T-helper 1 cell (primary cell): ENCODE measurements at places on chromosomes 4 and X.

- no peak for DNase-seq
Observed at GRCh38 chr4:153374442-153374841, 30.0 kb downstream of the MND1 start.

- no peak for DNase-seq
Observed at GRCh38 chr4:83757121-83757621, 221.3 kb downstream of the GPAT3 start.

GRCh38 chr4:127558088-127558487 lies 74.7 kb upstream of the INTU start:
- no peak for DNase-seq

GRCh38 chr4:139603576-139604410 lies 47.8 kb upstream of the SETD7 start:
- DNase-seq = no peak

GRCh38 chrX:106802388-106803275 lies at the start of gene TBC1D8B:
TSS of gene TBC1D8B (plus strand) at chrX:106802673. CDS start at chrX:106802854, 181 bp downstream.
- no peak for DNase-seq

GRCh38 chrX:107775000-107775733 lies 420 bp downstream of the TSC22D3 start:
- no peak for DNase-seq

DNA sequence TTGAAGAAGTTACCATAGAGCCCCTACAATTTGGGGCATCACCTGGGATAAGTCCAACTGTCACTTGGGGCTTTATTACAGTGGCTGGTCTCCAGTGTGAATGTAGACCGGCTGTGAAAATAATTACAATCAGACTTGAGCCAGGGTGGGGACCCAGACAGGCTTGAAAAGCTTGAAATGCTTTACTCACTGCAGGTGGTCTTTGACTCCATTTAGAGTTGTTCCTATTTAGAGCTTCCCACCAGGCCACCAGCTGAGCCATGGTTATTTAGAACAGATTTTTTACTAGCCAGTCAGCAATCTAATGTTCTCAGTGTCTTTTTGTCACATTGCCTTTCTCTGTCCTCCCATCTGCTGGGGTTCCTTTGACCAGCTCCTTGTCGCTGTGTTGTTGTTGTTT lies 5.7 kb downstream of the ARHGAP10 start:
- no peak for DNase-seq

- DNase-seq = no peak
Observed at GRCh38 chr4:10590896-10591295, 93.7 kb downstream of the CLNK start.

DNA sequence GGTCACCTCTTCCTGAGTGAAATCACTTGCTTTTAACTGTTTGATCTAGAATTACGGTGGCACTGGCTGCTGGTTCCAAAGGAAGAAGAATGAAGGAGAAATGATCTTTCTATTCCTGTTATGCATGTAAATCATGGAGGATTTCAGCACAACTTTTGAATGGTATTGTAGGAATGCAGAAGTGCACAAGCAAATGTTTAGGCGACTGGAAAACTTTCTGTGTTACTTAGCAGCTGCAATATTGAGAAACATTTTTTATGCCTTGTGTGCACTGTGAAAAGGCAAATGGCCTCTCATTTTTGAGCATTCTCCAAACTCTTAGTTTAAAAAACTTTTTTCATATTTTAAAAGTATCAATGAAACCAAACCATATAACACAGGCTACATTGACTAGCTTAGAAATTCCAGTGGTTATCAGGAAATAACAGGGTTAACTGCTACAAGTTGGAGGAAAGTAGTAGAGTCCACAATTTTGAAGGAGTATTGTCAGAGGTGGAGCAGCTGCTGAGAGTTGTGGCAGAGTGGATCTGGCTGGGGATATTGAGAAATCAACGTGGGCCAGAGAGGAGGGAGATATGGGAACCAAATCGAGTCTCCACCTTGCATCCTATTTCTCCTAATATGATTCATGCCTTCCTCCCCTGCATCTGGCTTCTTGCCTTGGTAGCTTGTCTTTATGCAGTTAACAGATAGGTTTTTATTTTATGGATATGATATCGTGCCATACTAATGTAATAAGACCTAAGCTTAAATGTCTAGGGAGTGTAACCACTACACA lies 32.0 kb upstream of the FHL1 start:
- DNase-seq = no peak

- no peak for DNase-seq
Observed at GRCh38 chrX:85115252-85115651, 111.6 kb downstream of the APOOL start.

DNA sequence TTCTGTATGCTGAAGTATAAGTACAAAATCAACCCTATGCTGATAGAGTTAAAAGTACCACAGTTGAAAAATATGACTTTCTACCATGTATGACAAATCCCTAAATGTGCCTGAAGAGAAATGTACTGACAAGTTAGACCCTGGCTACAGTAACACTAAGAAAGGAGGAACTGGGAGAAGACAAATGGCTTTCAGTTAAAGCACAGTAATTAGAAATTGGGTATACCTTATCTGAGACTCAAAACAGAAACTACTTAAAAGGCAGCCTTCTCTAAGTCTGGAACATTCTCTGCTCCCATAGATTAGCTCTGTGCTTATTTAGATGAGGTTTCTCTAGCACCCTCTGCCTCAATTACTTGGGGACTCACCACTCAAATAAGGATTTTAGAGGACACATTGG lies 189.1 kb downstream of the GPC3 start:
- no peak for DNase-seq
